NAMALWA (cell line): ENCODE measurements at places on chromosomes 6 and 20.

DNA sequence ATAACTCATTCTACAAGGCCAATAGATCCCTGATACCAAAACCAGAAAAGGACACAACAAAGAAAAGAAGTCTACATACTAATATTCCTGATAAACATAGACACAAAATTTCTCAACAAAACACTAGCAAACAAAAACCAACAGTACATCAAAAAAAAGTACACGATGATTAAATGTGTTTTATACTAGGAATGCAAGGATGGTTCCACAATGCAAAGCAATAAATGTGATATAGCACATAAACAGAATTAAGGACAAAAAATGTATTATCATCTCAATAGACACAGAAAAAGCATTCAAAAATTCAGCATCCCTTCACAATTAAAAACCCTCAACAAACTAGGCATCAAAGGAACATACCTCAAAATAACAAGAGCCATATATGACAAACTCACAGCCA lies 23.2 kb downstream of the TREM1 start:
- DNase-seq = no peak

GRCh38 chr6:127201321-127201720 lies 65.3 kb upstream of the RNF146 start:
- DNase-seq = no peak

DNA sequence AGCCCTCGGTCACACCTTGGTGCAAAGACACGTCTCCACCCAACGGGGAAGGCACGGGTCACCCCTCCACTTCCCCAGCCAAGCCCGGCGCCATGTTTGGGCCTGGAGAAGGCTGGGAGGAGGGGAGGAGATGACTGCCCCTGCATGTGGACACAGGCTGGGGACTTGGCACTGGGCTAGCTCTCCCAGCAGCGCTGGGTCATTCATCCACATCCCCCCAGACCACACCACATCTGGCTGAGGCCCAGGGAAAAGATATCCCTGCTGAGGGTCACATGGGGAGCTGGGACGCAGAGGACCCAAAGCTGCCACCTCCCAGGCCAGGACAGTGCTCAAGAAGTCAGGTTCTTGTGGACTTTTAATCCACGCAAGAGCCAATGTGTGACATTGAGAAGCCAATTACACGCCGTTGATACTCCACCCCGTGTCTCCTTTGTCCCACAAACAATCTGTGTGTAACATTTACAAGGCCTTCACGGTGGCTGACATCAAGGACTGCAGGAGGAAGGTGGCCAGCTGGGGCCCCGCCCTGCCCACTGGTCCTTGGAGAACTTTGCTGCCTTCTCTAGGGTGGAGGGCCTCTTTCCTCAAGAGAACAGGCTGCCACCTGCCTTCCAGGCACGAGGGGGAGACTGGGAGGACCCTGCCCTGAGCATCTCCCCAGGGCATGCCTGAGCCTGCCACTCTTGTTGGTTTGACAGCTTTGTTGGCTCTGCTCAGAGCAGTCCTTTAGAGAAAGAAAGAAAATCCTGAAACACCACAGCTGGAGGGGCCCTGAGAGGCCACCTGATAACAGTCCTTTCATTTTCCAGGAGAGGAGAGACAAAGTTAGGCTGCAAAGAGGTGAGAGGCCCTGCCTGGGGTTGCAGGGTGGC lies 5.3 kb upstream of the IP6K3 start:
- no peak for DNase-seq

- DNase-seq = no peak
Measured at GRCh38 chr6:100574836-100575235, 110.1 kb upstream of the SIM1 start.

GRCh38 chr20:56656632-56657031 lies 27.5 kb downstream of the TFAP2C start:
- DNase-seq = no peak

GRCh38 chr6:84379142-84379541 lies 151.7 kb upstream of the CEP162 start:
- DNase-seq = no peak

- no peak for DNase-seq
Measured at GRCh38 chr6:383856-384255, 7.7 kb upstream of the IRF4 start.

- no peak for DNase-seq
Measured at GRCh38 chr6:20309186-20309585, 92.5 kb upstream of the E2F3 start.

- DNase-seq = no peak
Measured at GRCh38 chr6:311679-312220, 19.5 kb downstream of the DUSP22 start.

- no peak for DNase-seq
Measured at GRCh38 chr20:46127396-46128010, 9.4 kb downstream of the CD40 start.

GRCh38 chr20:49171909-49172308 lies 16.2 kb downstream of the STAU1 start:
- no peak for DNase-seq

GRCh38 chr6:108690326-108691049 lies 129.8 kb downstream of the FOXO3 start:
- DNase-seq = no peak

DNA sequence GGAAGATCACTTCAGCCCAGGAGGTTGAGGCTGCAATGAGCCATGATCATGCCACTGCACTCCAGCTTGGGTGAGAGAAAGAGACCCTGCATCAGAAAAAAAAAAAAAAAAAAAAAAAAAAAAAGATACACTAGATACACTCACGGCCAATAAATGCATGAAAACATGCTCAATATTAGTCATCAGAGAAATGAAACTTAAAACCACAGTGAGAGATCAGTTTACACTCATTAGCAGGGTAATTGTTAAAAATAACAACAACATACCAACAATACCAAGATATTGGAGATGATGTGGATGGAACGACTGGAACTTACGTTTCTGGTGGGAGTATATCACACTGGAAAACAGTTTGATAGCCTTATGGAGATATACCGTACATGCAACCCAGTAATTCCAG lies 29.9 kb downstream of the HS3ST5 start:
- DNase-seq = no peak

DNA sequence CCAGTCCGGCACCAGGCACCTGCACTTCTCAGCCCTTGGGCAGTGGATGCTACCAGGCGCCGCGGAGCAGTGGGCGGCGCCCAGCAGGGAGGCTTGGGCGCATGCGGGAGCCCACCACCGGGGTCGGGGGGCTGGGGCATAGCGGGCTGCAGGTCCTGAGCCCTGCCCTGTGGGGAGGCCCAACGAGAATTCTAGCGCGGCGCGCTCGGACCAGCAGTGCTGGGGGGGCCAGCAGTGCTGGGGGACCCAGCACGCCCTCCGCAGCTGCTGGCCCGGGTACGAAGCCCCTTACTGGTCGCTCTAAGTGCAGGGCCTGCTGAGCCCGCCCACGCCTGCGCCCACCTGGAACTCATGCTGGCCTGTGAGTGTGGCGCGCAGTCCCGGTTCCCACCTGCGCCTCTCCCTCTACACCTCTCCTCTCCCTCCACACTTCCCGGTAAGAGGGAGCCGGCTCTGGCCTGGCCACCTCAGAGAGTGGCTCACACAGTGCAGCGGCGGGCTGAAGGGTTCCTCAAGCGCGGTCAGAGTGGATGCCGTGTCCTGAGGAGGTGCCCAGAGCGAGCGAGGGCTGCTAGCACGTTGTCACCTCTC lies 28.5 kb upstream of the SERPINB1 start:
- no peak for DNase-seq

DNA sequence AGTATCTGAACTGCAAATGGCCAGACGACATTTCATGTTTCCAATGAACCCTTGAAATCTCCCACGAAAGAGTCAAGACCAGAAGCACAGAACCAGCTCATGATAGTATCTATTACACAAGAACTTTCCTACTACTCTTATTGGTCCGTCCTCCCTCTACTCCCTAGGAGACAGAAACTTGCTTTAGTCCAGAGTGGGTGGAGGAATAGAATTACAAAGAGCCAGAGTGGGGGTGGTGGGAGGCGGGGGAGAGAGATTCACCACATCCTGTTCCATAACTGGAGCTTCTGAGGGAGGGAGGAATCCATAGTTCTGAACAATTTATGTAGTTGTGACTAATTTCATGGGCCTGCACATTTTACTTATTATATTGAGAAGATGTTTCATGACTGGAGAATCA lies 18.5 kb upstream of the WFDC10A start:
- no peak for DNase-seq
